ENCODE measurements at places on chromosomes 2 and 18.
A peak's percentile ranks its signal among the peaks of the same experiment; 100 is the strongest.

DNA sequence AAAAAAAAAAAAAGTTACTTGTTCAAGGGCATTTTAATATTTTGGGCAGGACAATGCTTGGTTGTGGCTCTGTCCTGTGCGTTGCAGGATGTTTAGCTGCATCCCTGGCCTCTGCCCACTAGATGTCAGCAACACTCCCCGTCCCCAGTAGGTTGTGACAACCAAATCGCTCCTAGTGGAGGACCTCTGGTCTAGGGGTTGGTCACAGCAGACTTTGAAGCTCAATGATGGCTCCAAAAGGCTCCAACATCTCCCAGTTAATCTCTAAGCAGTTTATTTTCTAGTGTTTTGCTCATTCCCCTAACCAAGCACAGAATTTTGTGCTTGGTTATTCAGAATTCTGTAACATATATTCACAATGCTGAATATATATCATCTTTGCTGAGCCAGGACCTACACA, 67.0 kb downstream of the CHRNA1 start:
- no peak overlapping the region for H3K27ac ChIP-seq
- H3K4me1 ChIP-seq: no peaks in the 10 kb centered on the region
- peak; percentile 27 for DNase-seq
- H3K36me3 ChIP-seq: no peaks in the 10 kb centered on the region
- H3K4me3 ChIP-seq: no peak overlapping the region

DNA sequence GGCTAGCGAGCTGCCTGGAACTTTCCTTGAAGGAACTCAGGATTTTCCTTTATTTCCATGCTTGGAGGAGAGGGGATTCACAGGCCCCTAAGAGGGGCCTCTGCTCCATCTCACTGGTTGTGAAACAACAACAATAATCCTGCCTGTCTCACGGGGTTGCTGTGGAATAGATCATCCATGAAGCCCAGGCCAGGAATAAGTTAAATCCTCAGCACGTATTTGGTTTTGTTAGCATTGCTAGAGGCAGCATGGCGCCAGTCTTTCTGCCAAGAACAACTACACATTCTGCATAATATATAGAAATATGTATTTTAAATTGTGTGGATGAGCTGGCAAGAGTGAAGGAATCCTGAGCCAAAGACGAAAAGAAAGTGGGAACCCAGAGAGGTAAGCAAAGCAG, 80.8 kb upstream of the L3MBTL4 start:
- H3K4me1 ChIP-seq: no peaks in the 10 kb centered on the region
- no peak for DNase-seq
- H3K4me3 ChIP-seq: no peak overlapping the region
- H3K27ac ChIP-seq: no peak overlapping the region
- H3K27me3 ChIP-seq: no peaks in the 10 kb centered on the region

GRCh38 chr2:9207641-9208311, 1.2 kb downstream of the ASAP2 start:
- no peaks in the 10 kb centered on the region for H3K4me1 ChIP-seq
- H3K27me3 ChIP-seq: peaks cover 12% of the 10 kb centered on the region

DNA sequence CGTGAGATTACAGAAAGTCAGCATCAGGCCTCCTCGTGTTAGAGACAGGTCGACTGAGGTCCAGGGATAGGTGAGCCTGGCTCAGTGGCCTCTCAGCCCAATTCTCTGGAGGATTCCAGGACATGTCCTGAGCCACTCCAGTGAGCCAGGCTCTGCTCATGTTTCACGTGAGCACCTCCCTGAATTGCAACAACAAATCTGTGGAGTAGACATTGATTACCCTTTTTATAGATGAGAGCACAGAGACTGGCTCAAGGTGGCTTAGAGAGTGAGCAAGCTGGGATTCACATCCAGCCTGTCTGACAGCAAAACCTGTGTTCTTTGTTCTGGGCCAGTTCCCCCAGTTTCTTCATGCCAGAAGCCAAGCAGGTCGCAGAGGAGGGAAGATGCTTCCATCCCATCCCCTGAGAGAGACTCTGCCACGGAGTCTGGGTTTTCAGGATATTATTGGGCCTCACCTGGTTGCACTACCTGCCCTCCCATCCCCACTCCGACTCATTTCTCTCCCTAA, 46.4 kb downstream of the HS1BP3 start:
- no peak for DNase-seq
- H3K36me3 ChIP-seq: no peaks in the 10 kb centered on the region
- H3K27me3 ChIP-seq: no peaks in the 10 kb centered on the region
- no peak overlapping the region for H3K27ac ChIP-seq

GRCh38 chr2:222891890-222892289, 31.1 kb downstream of the ACSL3 start:
- peaks cover 3% of the 10 kb centered on the region for H3K4me1 ChIP-seq
- H3K4me3 ChIP-seq: no peak overlapping the region
- DNase-seq: no peak

DNA sequence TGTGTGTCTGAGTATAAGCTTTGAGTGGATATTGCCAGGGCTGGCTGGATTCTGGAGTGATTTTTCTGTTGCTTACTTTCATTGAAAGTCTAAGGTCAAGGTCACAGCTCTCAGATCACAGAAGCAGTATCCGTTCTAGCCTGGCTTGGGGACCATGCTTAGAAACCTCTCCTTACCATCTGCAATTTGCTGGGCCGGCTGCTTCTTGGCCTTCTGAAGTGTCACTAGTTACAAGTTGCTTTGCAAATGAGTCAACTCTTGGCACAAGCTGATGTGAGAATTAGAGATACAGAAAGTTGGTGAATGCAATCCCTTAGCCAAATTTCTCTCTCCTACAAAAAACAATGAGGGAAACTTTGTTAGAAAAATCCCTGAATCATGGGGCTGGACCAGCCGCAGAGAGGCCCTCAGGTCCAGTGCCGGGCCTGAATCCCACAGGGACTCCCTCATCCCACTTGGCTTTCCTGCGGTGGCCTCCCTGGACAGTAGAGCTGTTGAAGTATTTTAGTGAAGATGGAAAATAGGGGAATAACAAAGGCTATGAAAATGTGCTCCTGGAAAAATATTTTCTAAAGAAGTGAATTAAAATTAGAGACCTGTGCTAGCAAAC, 92.7 kb upstream of the CNGA3 start:
- no peak overlapping the region for H3K4me3 ChIP-seq
- no peaks in the 10 kb centered on the region for H3K36me3 ChIP-seq
- no peaks in the 10 kb centered on the region for H3K27me3 ChIP-seq
- no peak overlapping the region for H3K27ac ChIP-seq
- H3K4me1 ChIP-seq: no peaks in the 10 kb centered on the region

DNA sequence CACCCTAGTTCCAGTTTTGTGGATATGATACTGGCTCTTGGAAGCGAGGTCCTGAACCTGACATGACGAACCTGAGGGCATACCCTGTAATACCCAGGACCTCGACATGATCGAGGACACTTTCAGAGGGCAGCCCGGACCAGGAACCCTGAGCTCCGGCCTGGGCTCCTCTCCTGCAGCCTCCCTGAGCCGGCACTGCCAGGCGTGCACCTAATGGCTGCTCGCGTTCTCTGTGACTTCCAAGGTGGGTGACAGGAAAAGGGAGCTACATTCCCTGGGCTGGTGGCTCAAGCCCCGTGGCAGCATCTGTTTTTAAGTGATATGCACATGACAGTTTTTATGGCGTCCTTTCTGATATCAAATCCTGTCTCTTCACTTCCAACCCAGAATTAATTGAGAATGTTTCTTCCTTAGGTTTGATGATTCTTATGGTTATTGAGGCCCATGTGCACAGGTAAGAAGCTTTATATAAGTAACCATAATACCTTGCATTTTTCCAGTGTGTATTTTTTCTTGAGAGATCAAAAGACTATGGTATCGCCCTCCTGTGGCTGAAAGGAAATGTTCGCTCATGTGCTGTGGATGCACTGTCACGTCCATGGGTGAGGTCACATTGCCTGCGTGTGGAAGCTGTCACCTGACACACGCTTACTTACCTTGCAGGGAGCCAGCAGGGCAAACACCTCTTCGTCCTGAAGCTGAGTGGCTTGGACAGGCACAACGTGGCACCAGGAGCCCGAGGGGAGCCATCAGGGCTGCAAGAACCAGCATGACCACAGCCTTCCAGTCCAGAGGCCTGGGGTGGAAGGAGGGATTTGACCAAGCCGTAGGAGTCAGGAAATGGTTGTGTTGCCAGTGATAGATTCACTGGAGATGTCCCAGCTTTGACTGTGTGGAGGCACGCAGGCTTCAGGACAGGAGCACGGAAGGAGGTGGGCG, 367.4 kb upstream of the MYT1L start:
- H3K27ac ChIP-seq: no peak overlapping the region
- DNase-seq: no peak
- H3K36me3 ChIP-seq: no peaks in the 10 kb centered on the region
- H3K4me1 ChIP-seq: no peaks in the 10 kb centered on the region
- no peak overlapping the region for H3K4me3 ChIP-seq

All from CD8-positive, alpha-beta memory T cell (primary cell).